ENCODE measurements at places on chromosomes 6 and 20.

GRCh38 chr6:135853227-135853626 is 1.7 kb downstream of the PDE7B start:
- DNase-seq: no peak

- DNase-seq: peak; percentile 16
Measured at GRCh38 chr6:156988276-156989158, 211.3 kb downstream of the ARID1B start.

DNA sequence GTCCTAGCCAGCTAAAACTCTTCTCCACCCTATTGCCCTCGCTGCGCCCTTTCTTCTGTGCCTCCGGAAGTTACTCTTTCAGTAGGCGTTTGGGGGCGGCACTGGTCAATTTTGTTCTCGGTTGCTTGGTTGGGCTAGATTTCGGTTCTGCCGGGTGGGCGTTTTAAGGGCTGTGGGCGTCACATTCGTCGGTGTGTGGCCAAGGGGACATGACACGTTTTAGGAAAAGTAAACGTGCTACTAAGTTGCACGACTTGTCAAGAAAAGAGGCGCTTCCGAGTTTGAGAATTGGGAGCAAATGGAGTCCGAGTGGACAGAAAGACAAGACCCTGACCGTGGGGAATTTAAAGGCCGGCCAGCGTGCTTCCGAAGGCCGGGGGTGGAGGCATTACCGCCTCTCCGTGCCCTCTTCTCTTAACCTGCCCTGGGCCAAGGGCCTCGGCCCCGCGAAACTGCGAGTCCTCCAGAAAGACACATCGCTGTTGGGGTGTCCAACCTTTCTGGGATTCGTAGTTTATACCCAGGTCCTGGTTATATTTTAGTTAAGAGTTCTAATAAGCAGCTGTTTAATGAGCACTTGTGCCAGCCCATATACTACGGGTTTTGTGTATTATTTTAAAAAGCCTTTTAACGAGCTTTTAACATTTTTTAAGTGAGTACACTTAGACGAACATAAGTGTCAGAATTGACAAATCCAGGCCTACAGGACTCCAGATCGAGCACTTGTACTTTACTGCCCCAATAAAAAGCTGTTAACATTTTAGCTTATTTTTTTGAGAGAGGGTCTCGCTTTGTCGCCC is 664 bp upstream of the BAG6 start:
- DNase-seq: peak; percentile 95

DNA sequence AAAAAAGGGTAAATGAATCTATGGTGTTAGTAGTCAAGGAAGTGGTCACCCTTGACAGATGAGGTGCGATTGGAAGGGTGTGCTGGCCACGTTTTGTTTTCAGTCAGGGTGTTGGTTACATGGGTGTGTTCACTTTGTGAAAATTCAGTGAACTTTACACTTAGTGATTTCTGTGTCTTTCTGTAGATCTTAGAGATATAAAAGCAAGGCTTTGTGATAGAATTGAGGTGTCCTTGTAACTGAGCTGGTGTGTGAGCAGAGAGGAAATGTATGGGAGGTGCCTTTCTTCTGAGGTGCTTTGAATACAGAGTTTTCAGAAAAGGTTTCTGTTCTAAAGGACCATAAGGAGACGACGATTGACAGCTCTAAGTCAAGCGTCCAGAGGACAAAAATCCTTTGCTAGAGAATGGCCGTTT is 90.5 kb downstream of the SAMD3 start:
- no peak for DNase-seq

DNA sequence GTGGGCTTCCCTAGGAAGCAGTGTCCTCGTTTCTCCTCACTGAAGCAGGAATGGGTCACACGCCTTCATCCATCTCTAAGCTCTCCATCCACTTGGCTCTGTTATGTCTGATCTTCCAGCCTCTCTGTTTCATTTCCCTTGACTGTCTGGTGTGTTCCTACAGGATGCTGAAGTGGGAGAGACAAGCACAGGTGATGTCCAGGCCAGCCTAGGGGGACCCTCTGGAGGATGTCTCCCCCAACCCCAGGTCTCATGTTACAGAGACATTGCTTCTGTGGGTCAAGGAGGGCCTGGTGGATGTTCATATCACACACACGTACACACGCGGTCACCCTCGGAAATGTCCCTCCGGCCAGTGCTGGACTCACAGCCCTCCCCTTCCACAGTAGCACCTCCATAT is 229.9 kb downstream of the CDC5L start:
- DNase-seq: no peak

DNA sequence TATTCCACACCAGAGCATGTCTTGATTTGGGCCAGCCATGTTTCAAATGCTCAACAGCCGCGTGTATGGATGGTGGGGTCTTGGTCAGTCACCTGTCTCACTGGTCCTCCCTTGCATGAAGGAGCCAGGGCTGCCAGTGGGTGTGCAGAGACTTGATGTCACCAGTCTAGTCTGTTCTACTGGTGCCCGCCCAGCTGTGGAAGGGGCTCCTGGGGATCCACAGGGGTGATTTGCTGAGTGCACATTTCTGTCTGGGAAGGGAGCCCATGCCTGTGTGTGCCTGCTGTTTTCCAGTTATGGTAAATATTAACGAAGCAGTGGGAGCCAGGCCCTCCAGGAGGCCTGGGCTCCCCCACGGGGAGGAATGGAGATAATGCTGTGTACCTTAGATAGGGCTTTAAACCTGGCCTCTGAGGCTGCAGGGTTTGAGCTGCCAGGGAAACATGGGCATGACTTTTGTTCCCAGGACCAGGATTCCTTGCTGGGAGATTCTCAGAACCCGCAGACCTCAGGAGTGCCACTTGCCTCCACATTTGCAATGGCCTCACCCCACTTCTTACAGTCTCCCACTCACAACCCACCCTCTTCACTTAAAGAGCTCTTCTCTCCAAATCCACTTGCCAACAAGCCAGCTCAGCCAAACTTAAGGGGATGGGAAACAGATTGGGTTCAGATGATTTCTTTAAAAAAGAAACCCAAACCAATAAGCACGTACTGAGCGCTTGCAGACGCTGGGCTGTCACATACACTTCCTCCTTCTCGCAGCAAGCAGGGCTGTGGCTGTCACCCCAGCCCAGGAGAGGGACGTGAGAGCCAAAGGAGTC is 54.1 kb downstream of the VEGFA start:
- DNase-seq: no peak

DNA sequence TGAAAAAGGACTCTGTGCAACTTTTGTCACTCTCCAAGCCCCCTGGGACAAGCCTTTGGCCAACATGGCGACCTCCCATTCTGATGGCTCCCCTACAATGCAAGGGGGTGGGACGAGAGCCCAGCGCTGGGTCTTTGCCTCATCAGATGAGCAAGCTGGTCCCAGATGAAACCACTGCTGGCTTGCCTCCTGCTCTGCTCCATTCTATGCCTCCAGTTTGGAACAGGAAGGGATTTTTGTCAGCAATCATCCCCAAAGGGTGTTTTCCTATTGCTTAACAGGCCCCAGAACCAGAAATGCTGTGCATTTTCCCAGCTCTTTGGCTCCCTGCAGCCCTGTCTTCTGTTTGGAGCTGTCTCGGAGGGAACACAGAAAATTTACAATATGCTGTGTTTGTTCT is 412.7 kb downstream of the MAFB start:
- DNase-seq: no peak

- peak; percentile 43 for DNase-seq
Measured at GRCh38 chr6:135451617-135452190, 45.8 kb downstream of the AHI1 start.

- no peak for DNase-seq
Measured at GRCh38 chr6:4522453-4522852, 253.8 kb upstream of the CDYL start.

DNA sequence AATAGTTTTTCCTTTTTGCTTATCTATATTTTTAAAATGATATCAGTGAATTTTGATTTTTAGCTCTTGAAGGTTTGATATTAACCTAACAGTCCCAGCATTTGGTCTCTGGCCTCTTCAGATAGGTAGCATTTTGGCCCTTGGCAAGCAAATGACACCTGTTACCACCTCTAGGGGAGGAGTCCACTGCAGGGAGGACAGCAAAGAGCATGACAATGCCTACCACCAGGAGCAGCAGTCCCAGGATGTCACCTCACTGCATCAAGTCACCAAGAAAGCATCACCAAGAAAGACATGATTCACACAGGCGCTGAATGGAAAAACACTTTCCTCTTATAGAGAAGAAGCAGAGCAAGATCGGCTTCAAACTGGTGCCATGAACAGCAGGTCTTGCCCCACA is 224.3 kb downstream of the UBE3D start:
- no peak for DNase-seq

- DNase-seq: no peak
Measured at GRCh38 chr20:8356806-8357205, 224.7 kb downstream of the PLCB1 start.

DNA sequence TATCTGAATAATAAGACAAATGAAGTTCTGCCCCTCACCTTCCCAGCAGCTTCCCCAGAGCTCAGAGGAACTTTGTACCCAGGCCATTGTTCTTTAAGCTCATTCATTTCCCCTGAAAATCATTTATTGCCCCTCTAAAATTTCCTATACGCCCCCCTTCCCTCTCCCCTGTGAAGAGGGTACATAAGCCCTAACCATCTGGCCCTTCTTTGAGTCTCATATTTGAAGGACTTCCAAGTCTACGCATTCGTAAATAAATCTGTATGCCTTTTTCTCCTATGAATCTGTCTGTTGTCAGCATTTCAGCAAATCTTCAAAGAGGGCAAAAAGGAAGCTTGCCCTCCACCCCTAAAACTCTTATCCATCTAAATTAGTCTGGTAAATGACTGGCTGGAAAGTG is 73.1 kb upstream of the DST start:
- DNase-seq: no peak

GRCh38 chr6:38355519-38355918 is 284.2 kb downstream of the BTBD9 start:
- no peak for DNase-seq

GRCh38 chr6:133503336-133503729 is 262.2 kb downstream of the EYA4 start:
- DNase-seq: no peak

GRCh38 chr6:147586044-147586443 is 77.6 kb downstream of the SAMD5 start:
- peak; percentile 11 for DNase-seq

GRCh38 chr6:166624275-166624674 is 2.8 kb downstream of the RPS6KA2 start:
- DNase-seq: no peak

DNA sequence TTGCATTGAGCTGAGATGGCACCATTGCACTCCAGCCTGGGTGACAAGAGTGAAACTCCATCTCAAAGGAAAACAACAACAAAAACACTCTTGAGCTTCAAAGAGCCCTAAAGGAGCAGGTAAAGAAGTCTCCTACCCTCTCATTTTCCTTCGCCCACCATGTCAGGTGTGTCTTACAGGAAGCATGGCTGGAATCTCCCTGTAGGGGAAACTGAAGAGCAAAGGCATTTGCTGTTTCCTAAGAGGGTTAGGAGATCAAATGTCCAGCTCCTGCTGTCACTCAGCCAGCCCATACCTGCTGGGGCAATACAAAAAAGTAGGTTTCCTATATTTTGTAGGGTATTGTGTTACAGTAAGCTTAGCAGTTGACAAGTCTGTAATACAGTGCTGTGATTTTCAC is 43.3 kb downstream of the SPATA2 start:
- DNase-seq: peak; percentile 23

DNA sequence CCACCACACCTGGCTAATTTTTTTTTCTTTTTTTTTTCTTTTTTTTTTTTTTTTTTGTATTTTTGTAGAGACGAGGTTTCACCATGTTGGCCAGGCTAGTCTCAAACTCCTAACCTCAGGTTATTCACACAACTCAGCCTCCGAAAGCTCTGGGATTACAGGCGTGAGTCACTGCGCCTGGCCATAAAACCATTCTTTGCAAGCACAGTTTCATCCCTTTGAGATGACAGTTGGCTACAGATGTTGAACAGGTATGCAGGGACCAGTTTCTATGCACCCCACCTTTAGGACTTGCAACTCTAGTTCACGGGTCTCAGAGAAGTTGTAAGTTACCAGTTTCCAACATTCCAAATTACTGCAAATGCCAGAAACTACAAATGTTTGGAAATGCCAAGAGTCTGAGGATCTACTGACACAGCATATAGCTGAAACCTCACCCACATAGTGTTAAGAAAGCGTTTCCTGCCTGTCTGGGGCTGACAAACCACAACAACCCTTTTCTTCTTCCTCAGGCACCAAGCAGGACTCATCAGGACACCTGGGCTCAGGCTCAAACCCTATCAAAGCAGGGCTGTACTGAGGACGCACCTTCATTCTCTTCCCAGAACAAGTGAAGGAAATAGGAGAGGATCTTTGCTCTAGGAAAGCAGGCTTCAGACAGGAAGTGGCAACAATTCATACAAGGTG is 22.9 kb downstream of the ARHGAP18 start:
- no peak for DNase-seq

DNA sequence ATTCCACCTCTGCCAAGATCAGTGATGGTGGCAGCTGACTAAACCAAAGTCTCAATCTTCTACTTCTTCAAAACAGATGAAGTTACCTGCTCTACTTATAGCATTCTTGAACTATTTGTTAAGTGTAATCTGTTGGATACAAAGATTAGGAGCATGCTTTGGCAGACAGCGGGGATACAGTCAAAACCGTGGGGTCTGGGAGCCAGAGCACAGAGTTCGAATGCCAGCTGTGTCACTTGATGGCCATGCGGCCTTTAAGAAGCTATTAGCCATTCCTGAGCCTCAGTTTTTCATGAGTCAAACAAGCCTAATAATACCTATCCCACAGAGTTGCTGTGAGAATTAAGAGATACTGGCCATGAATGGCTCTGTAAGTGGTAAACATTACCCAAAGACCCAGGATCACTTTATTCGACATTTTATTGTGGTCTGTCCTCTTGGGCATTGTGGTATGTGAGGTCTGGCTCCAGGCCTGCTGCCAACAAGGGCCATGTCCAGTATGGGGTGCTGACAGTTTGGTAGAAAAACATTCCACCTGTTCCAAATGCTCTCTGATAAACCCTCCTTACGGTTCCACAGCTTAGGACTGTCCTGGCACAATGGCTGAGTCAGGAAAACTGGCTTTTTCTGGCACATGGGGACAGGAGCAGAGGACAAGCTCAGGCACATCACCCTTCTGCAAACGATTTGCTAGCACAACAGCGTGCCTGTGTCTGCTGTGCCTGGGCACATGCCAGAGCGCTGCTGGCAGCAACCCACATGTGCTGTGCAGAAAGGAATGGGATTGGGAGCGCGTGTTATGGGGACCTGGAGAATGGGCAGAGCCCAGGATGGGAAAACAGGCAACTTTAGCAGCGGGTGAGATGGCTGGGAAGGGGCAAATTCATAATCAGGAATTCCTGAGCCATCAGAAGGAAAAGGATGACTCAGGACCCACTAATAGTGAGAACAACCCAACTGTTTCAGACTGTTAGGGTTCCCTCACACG is 15.7 kb upstream of the FAM83C start:
- peak; percentile 85 for DNase-seq

DNA sequence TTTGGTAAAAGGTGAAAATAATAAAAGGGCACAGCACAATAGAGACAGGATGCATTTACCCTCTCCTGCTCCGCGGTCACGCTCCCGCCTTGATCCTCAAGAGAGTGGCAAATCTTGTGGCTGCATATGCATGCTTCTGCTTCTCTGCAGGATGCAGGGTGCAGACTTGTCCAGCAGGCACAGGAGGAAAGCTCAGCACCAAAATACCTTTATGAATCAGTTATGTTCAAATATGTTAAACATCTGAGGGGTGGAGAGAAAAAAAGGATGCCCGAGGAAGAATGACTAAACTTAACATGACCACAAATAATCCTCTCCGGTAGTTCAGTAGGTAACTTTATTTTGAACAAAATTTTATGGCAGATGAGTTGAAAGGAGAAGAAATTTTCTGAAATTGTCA is 366.1 kb upstream of the SOX4 start:
- DNase-seq: no peak
